ENCODE measurements at places on chromosomes 5 and 9.

- no peak for DNase-seq
These were observed 48.8 kb upstream of the FBN2 start for GRCh38 chr5:128586848-128587247.

GRCh38 chr9:6884101-6884500 is 126.3 kb downstream of the KDM4C start:
- DNase-seq = no peak

DNA sequence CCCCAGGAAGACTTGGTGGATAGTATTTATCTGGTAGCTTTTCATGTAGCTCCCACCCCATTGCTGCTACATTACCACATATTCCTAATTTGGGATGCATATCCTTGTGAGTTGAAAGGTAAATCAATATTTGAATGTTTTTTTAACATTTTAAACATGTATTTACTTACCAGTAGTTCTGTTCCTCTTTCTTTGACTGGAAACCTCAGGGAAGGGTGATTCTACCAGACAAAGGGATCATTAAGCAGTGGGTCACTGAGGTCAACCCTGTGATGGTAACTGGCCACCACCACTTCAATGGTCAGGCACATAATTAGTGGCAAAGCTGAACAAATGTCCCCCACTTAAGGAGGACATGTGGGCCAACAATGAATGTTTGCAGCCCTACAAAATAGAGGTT is 27.2 kb upstream of the KLF9 start:
- DNase-seq = no peak

DNA sequence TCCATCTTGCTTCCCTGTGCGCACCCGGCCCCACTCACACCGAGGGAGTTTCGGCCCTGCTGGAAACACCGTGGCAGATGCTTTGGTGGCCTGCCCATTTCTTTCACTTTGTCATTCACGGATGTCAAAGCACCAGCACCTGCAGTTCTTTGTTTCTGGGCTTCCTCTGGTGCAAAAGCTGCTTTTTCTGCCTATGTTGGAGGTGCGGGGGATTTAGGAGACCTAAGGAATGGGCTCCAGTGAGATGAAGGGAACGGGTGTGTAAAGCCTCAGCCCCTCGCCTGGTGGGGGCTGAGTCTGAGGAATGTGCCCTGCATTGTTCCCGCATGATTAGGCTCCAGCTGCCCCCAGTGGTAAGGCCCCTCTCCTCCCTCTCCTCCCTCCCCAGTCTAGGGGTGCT is 62.3 kb downstream of the THBS4 start:
- no peak for DNase-seq

GRCh38 chr9:38039090-38039906 is 29.7 kb downstream of the SHB start:
- no peak for DNase-seq

GRCh38 chr9:28135549-28135948 is 562.3 kb upstream of the C9orf72 start:
- DNase-seq = no peak

GRCh38 chr5:97547999-97548738 is 365.1 kb upstream of the RIOK2 start:
- DNase-seq = no peak

DNA sequence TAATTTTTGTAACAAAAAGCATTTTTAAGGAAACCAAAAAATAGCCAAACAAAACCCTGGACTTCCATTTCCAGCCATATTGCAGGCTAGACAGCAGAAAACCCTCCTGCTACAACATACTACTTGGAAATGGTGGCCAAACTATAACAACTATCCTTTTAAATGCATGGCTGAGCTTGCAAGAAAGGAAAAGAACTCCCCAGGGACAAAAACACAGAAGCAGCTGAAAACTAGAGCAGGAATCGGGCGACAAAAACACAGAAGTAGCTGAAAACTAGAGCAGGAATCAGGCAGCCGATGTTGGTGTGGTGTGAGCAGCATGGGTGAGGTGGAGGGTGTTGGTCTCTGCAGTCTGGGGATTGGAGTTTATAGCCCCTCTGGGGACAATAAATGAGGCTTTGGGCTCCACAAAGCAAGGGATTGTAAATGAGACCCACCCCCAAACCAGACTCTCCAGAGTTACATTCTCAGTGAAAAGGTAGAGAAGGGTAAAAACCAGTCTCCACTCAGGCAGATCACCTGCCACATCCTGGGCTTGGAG is 95.2 kb downstream of the C9orf50 start:
- no peak for DNase-seq

DNA sequence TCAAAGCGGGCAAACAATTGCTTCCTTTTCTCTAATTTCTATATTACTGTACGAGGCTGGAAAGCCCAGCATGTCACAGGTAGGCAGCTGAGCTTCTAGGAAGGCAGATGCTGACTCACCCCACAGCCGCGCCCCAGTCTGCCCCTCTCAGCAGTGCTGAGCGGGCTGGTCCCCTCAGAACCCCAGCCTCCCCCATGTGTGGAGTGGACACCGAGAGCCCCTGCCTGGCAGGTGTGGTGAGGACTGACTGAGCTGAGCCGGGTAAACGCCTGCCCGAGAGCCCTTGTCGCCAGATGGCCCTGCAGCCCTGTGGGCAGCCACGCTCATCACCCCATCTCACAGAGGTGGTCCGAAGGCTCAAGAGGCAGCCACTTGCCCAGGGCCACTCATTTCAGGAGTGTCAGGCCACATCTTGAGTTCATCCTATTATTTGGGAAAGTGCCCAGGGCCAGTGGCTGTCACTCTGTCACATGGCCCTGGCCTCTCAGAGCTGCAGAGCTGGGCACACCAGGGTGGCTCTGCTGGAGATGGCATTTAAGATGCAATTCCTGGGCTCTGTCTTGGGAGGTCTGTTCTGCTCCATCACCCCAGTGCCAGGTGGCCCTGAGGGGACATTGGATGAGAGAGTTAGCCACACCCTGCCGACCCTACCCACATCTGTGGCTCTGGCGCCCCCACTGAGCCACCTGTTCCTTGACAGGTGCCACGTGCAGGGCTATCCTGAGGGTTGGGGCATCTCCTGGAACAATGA is 12.4 kb downstream of the CARD19 start:
- peak; percentile 63 for DNase-seq

GRCh38 chr9:72038890-72039410 is 21.5 kb downstream of the C9orf57 start:
- no peak for DNase-seq

GRCh38 chr9:94111446-94111845 is 27.2 kb downstream of the PTPDC1 start:
- no peak for DNase-seq

- peak; percentile 93 for DNase-seq
These were observed 57.1 kb downstream of the SLC22A5 start for GRCh38 chr5:132426525-132427138.

GRCh38 chr5:9380109-9380508 is 165.8 kb downstream of the SEMA5A start:
- no peak for DNase-seq

DNA sequence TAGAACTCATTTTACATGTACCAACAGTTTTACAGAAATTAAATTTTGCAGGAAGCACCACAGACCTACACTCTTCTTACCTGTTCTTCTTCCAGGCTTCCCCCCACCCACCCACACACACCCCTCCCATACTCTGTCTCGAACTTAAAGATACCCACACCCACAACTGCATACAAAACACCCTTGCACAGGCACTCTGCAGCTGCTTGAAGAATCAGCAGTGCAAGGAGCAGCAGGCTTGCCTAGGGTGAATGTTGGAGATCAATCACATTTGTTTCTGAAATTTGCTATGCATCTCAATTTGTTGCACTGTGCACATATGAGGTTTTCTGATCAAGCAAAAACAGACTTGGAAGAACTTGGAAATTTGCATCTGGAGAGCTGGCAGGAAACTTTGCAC is 77.5 kb upstream of the TGFBR1 start:
- no peak for DNase-seq

DNA sequence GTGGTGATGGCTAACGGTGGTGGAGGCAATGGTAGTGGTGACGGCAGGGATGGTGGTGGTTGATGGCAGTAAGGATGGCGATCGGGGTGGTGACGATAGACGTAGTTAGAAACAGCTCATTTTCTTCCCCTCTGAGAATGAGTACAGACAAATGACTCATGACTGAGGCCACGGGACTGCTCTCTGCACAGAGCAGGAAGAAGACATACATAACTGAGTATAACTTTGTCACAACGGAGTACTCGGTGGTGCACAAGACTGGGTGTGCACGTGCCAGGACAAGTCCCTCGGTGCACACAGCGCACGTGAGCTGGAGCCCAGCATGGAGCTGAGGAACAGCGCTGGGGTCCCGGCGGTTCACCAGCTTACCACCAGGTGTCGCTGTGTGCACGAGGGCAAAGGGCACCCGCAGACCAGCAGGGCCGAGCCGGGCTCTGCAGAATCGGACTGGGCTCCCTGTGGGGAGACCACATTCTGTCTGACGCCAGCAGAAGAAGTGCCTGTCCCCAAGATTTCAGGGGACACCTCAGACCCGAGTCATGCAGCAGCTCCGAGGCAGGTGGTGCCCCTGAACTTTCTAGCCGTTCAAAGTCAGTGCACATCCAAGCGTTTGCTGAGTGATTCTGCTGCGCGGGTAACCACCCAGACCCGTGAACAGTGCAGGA is 188.6 kb downstream of the FSTL4 start:
- no peak for DNase-seq

DNA sequence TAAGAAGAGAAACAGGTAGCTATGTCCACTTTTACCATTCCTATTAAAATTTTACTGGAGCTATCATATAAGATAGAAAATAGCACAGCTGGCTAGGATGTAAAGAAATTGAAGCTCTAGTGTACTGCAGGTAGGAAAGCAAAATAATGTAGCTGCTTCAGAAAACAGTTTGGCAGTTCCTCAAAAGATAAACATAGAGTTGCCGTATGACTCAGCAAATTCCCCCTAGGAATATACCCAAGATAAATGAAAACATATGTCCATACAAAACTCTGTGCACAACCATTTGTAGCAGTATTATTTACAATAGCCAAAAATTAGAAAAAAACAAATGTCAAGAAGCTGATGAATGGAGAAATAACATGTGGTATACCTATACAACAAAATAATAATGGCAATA is 64.6 kb upstream of the SHISAL2B start:
- no peak for DNase-seq

GRCh38 chr5:1041225-1042143 is 32.9 kb downstream of the NKD2 start:
- no peak for DNase-seq

GRCh38 chr5:166529200-166529599 is 1762.2 kb upstream of the WWC1 start:
- no peak for DNase-seq
